ENCODE measurements at places on chromosomes 1 and 21.
A peak's percentile ranks its signal among the peaks of the same experiment; 100 is the strongest.

- peak; percentile 41 for DNase-seq
Observed at GRCh38 chr1:17725084-17725719, 29.9 kb upstream of the ACTL8 start.

- DNase-seq, result no peak
Observed at GRCh38 chr21:15793550-15794235, 63.9 kb downstream of the USP25 start.

GRCh38 chr1:7313081-7313546 lies 458.0 kb upstream of the VAMP3 start:
- peak; percentile 60 for DNase-seq

DNA sequence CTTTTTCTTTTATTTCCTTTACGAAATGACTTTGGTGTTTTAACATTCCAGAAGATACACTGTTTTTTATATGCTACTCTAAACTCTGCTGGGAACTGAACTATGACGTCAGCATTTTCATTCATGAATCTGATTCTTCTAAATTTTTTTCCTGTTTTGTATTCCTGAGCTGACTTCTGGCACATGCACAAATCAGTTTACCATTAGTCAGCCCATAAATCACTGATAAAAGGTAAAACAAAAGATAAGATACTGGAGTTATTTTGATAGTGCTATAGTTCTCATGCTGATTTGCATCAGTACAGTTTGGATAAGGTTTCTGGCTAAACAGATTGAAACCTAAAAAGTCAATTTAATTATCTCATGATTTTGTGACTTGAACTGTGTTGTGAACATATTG lies 10.4 kb downstream of the CAMTA1 start:
- DNase-seq, result no peak

Measured in NCI-H146 (cell line).